ENCODE measurements at places on chromosomes 4 and X.

- DNase-seq: no peak
These were observed 18.8 kb upstream of the AREG start for GRCh38 chr4:74426101-74426500.

DNA sequence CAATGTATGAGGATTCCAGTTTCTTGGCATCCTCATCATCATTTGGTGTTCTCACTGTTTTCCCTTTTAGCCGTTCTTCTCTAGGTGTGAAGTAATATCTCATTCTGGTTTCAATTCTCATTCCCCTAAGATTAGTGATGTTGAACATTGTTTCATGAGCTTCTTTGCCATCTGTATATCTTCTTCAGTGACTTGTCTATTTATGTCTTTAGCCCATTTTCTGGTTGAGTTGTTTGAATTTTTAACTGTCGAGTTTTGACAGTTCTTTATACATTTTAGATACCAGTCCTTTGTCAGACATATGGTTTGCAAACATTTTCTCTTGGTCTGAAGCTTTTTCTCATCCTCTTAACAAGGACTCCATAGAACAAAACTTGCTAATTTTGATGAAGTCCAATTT lies 101.1 kb downstream of the NHSL2 start:
- DNase-seq: no peak

DNA sequence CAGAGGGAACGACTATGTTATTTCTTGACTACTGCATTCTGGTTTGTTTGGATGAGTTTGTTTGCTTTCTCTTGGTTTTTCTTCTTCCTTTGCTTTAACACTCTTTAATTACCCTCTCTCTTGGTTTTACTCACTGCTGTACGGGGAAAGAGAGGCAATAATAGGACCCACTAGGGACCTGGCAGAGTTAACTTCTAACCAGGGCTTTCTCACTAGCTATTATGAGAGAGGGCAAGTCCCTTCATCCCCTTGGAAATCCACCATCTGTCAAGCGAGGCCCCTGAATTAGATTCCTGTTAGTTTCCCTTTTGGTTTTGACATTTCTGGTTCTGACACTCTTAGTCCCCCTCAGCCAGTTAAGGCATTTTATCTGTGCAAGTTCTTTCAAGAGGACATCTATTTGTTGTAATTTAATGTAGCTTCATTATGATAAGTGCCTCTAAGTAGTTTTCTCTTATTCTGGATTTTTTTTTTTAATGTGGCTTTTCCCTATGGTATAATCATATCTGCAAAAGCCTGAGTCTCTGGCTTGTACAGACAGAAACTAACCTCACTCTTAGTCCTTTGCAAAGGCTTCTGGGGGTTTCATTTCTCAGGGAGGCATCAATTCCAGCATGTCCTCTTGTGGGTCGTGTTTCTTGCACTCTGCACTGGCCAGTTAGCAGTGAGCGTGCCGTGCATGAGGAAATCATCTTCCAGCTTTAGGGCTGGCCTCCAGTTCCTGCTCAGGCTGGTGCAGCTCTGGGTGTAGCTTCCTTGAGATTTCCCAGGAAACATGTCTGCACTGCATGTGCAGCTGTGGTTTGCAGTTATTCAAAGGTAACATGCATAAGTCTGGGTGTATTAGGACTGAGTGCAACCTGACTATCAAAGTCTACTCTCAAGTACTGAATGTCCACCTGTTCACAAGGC lies 221.3 kb downstream of the STIM2 start:
- no peak for DNase-seq

DNA sequence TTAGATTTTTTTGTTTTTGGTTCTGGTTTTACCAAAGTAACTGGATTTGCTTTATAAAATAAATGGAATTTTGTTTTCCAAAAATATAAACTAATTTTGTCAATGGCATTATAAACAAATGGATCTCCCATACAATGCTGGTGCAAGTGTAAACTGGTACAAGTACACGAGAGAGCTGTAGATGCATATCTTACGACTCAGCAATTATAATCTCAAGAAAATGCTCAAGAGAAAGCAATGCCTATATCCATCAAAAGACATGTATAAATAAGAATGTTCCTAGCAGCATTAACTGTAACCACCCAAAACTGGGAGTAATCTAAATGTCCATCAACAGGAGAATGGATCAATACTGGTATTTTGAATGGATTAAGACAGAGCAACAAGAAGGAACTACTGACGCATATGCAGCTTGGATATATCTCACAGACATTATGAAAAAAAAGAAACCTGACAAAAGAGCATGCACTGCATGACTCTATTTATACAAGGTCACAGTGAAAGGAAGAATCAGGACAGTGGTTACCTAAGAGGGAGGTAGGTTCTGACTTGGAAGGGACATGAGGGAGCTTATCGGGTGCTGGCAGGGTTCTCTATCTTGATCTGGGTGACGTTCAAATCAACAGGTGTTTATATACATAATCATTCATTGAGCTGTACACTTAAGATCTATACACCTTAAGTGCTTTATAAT lies 9.5 kb downstream of the ADH5 start:
- DNase-seq: no peak

- no peak for DNase-seq
These were observed 216.4 kb upstream of the RASGEF1B start for GRCh38 chr4:81688085-81688484.

- no peak for DNase-seq
These were observed 1.9 kb upstream of the AKAP17A start for GRCh38 chrX:1589356-1590130.

DNA sequence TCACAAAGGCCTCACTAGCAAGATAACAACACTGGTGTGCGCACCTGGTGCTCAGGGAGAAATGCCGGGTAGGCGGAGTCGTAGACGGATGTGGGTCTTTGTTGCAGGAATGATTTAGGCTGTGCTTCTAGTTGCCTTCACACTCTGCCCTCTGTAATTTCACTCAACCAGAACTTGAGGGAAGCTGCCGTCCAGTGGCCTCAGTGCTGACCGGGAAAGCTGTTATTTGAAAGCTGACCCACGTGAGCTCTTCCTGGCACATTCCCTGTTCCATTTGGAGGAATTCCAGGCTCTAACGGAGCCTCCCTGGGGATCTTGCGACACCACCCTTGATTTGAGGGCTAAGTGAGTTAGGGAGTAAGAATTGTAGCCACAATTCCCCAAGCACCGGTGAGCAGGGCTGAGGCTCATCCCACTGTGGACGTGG lies 15.9 kb downstream of the SH3TC1 start:
- DNase-seq: no peak

- DNase-seq: no peak
These were observed 73.9 kb downstream of the VCX3A start for GRCh38 chrX:6460893-6461490.

DNA sequence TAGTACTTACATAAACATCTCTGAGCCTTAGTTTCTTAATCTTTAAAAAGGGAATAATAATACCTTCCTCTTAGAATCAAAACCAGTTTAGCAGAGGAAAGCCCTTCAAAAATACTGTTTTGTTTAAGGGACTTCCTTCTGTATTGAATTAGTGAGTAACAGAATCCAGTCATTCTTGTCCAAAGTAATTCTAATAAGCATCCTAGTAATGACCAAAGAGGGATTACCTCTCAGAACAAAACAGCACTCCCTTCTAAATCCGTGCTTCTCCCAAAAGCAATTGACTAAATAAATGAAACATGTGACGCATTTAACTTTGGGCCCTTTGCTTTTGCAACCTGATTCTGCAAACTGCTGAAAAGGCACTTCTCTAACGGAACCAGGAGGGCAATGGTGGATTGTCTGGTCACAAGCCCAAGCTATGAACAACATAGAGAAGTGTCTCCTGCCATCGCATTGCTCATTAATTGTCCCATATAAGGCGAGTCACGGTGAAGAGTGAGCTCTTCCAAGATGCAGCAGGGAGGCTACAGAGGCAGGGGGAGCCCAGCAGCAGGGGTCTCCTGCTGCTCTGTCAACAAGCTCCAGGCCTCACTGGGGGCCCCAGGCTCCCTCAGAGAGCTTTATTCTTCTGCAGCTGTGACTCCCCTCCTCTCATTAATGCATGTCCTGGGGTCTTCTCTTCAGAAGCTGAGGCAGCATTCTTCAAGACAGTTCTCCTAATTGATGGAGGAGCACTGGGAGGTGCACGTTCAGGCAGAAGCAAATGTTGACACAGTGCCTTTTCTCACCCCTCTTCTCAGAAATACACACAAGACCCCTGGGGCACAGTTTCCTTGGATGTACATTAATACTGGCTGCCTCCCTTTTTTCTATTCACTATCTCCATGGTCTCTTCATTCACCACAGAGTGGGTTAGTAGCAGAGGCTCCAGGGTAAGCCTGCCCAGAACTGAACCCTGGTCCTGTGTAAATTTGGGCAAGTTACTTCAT lies 419.6 kb upstream of the RASGEF1B start:
- no peak for DNase-seq

- no peak for DNase-seq
These were observed 38.3 kb downstream of the SERPINA7 start for GRCh38 chrX:106000203-106000602.

DNA sequence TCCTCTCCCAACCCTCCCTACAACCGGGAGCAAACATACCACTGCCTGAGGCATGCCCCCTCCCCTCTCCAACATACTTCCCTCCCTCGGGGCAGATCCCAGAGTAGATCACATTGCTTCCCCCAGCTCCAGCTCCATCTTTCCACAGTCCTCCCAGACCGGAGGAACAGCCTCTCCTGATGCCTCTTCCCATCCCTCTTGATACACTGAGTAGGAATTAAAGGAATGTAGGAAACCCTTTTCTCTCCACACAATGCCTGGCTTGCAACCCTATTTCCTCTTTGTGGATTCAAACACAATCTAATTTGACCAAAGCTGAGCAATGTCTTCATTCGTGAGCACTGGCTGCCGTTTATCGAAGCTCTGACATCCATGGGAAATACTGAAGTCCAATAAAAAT lies 339.8 kb downstream of the BCOR start:
- DNase-seq: no peak

DNA sequence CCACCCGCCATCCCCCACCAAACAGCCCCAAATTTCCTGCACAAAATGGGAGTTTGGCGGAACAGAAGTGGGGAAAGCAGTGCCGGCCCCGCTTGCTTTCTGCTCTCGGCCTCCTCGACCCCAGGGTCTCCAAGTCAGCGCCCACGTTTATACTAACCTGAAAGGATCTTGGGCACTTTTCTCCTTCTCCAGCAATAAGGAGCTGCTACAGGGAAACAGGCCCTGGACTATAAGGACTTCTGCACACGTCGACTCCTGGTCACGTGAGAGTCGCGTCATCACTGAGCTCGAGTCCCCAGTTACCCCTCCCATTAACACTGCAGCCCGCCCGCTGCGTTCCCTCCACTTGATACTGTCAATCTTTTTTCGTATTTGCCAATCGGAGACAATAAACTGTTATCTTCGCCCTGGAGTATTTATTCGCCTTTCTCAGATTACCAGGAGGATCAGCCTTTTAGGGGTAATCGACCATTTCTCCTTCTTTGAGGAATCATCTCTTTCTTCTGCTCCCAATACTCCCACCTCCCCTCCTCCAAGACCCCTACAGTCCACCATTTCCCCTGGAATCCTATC lies at the start of gene TCEAL8:
Gene TCEAL8 (minus strand): TSS at position 235 of the 573 bp plus-strand sequence. CDS start 1,176 bp downstream, outside the sequence.
- peak; percentile 96 for DNase-seq

DNA sequence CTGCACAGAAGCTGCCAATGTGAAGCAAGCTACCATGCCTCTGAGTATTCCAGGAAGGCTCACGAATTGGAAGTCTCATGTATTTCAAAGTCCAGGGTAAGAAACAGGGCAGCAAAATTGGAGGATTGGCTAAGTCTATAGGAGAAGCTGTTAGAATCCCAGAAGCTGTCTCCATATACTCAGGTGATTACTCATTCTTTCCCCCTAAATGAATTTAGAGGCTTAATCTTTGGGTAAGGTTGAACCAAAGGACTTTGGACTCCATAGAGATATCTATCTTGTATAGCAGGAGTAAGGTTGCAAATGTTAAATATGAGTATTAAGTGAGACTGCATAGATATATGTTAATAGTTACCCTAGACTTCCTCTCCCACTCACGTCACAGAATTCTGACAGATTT lies 36.3 kb downstream of the STBD1 start:
- no peak for DNase-seq

DNA sequence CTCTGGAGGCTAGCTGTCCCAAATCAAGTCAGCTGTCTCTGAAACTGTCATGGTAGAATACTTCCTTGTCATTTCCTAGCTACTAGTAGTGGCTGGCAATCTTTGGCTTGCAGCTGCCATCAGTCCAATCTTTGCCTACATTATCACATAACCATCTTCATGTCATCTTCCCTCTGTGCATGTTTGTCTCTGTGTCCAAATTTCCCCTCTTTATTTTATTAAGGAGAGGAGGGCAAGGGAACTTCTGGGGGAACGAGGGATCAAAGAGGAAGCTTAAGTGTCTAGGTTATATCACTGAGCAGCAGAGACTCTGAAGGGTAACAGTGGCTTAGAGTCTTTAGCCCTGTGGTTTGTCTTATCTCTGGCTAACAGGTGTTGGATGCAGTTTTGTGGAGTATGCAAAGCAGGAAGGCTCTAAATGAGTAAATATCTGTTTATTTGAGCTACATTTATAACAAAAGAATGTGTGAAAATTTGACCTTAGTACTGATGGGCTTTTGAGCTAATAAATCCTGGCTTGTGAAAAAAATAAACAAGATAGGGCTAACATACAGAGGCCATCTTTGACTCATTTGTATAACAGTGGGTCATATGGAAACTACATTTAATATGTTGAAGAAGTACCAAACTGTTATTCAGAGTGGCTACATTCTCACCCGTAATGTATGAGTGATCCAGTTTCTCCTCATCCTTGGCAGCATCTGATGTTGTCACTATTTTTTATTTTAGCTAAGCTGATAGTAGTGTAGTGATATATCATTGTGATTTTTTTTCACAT lies 49.4 kb upstream of the ENOX2 start:
- no peak for DNase-seq

GRCh38 chr4:112001041-112001440 lies 144.2 kb upstream of the FAM241A start:
- peak; percentile 61 for DNase-seq

GRCh38 chrX:49978176-49978575 lies 55.8 kb downstream of the CLCN5 start:
- no peak for DNase-seq

DNA sequence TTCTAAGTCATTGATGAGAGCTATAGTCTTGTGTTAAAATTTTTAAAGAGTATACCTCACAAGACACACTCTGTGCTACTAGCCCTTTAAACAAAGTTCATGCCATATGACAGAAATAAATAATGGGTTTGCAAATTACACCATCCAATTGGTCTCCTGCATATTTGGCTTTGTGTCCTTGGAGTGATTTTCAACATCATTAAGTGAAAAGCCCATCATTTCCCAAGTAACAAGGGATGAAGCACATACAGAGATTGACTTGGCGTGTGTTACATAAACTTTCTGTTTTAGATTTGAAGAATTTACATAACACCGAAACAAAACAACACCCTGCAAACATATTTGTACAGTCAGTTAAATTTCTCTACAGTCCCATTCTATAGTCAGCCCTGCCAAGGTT lies 216.9 kb upstream of the NEIL3 start:
- no peak for DNase-seq

GRCh38 chr4:155795991-155796390 lies 37.2 kb downstream of the GUCY1B1 start:
- DNase-seq: no peak
